CD4-positive, alpha-beta memory T cell (primary cell): ENCODE measurements at places on chromosomes 7 and 10.

- DNase-seq = no peak
These were observed 28.1 kb downstream of the LRRC72 start for GRCh38 chr7:16554518-16555236.

DNA sequence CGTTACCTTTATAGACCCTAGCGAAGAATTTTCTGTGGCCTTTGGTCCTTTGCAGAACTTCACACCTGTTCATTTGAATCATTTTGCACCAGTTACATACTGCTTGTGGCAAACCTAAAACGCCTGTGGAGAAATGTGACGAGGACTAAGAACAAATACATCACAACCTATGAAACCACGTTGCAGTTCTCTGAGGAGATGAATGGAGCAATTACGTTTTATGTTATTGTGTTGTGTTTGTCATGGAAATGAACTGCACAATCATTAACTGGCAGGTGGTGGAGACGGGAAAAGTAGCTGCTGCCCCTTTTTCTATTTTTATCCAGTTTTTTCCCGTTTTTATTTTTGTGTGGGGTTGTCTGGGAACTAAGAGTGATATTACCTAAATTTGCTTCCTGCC is 505.5 kb downstream of the SDK1 start:
- no peak for DNase-seq

DNA sequence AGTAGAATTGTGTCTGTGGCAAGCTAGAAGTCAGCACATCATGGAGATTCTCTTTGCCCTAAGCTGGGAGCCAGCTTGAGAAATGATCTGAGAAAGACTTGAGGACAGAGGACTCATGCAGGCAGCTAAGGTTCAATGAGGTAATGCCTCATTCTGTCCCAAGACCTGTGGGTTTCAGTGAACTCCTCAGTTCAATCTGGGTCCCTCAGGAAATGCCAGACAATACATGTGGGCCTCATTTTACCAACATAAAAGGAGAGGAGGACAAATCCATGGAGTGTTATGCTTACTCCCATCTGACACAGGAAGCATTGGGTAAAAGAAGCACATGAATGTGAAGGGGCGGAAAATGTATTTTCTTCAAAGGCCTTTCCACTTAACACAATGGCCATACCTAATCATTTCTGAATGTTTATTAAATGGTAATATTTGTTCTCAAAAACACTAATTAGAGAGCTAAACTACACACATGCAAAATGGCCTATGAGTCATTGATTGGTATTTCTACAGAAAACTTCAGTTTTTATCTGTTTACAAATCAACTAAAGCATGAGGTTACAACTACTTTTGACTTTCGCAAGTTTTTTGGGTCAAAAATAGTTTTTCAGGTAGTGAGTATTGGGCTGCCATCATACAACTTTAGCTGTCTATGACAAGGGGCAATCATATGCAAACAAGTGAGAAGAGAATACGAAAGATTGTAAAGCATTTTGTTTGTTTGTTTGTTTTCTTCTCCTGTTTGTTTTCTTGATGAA is 205.3 kb downstream of the CHRM2 start:
- DNase-seq = no peak

DNA sequence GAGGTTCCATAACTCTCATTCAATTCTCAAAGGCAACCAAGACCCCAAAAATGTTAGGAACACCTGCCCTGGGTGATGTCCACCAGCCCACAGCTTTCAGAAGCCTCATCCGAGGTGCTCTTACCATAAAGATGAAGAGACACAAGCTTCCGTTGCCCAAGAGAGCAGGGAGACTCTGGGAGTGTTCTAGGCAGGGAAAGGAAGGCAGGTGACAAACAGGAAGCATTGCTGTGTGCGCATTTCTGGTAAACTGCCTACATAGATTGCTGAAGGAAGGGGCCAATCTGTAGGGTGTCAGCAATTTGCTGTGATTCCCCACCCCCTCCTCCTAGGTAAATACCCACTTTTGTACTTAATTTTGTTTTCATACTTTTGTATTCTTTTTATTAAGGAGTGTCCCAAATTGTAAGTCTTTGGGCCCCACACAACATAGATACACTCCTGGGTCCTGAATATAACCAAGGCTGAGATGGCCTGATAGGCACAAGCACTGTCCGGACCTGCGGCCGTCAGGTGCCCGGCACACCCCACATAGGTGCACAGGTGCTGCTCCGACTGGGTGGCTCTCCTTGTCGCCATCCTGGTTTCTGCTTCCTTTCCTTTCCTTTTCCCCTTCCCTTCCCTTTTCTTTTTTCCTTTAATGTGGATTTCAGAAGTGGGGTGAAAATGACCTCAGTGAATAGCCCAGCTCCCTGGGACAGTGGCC is 51.4 kb upstream of the SMNDC1 start:
- peak; percentile 71 for DNase-seq

DNA sequence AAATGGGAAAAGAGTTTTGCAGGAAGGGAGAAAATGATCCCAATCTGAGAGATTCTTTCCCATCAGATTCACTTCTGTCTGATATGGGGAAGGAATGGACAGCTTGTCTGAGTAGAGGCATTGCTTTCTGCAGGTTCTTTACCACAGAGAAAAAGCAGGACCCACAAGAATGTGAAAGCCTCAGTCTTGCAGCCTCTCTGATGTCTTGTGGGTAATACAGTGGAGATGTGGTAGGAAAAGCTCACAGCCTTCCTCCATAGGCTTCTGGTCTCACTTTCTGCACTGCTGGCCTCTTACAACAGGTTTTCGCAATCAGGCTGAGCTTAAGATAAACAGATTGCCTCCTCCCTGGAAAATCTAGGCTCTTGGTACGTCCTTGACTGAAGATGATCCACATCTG is 551 bp downstream of the IFIT1 start:
- DNase-seq = no peak

DNA sequence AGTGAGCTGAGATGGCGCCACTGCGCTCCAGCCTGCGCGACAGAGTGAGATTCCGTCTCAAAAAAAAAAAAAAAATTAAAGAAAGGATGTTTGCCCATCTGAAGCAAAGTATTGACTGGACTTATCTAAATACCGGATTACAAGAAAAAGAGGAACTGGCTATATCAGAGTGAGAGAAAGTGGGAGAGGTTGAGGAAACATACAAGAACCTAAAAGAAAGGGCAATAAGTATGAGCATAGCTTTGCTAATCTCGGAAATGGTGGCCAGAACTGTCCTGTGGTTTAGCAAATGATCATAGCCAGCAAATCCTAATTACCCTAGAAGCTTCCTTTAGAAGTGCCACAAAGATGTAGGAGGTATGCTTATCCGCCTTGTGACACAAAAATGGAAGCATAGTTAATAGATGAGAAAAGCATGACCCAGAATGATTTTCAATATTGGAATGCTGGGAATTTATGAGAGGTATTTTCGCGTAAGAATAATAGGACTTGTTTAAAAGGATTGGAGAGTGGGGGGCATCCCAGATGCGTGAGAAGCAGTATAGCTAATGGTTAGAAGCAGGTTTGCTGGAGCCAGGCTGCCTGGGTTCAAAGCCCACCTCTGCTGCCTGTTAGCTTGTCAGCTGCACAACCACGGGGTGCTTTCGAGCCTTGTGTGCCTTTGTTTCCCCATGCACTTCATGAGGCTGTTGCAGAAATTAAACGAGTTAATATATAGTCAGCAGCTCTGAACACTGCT is 1.2 kb upstream of the GTPBP4 start:
- DNase-seq = no peak

DNA sequence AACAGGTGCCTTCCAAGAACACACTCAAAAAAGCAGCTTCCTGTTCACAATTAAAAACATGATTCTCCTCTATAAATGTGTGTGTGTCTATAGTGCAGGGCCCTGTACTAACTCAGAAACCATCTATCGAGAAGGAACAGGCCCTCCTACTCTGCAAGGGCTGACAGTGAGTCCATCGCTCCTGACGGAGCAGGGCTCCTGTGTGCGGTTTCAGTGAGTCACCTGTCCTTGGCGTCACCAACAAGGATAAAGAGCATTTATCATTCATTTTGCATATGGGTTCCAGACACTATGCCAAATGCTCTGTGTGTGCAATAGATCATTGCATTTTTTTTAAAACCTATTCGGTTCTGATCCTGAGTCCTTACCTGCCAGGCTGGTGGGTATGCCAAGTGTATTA is 63.7 kb downstream of the TACC2 start:
- DNase-seq = no peak

GRCh38 chr10:16950656-16951601 is 133.7 kb upstream of the RSU1 start:
- no peak for DNase-seq

GRCh38 chr7:51079494-51079893 is 237.1 kb downstream of the COBL start:
- no peak for DNase-seq

DNA sequence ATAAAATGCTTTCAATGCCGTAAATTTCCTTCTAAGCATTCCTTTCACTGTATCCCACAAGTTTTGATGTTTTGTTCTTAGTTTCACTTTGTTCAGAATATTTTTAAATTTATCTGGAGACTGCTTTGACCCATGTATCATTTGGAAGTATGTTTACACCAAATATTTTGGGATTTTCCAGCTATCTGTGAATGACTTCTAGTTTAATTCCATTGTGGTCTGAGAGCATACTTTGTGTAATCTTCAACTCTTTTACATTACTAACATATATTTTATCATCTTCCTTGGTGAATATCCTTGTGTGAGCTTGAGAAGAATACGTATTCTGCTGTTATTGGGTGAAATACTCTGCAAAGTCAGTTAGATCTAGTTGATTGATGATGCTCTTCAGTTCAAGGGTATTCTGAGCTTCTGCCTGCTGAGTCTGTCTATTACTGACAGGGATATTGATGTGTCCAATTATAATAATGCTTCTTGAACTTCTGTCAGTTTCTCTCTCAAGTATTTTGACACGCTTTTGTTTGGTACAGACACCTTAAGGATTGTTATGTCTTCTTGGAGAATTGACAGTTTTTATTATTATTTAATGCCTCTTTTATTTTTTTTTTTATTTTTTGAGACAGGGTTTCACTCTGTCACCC is 31.6 kb downstream of the MKLN1 start:
- no peak for DNase-seq

DNA sequence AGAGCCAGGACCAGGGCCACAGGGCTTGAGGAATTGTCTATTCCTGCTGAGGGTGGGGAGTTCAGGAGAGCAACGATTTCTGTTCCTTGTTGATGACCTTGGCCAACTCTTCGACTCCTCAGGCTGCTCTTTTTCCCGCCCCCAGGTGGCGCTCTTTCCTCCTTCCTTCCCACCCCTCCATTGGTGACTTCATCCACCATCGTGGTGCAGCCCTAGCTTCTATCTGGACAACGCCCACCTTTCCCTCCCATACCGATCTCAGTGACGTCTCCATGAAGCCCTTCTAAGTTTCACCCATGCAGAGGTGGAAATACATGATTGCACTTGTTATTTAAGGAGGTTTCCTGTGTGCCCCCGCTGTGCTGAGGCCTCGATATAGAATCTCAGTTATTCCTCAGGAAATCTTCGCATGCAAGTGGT is 22.1 kb upstream of the CARD11 start:
- DNase-seq = peak; percentile 60
